ENCODE measurements at places on chromosomes 6 and 20.

DNA sequence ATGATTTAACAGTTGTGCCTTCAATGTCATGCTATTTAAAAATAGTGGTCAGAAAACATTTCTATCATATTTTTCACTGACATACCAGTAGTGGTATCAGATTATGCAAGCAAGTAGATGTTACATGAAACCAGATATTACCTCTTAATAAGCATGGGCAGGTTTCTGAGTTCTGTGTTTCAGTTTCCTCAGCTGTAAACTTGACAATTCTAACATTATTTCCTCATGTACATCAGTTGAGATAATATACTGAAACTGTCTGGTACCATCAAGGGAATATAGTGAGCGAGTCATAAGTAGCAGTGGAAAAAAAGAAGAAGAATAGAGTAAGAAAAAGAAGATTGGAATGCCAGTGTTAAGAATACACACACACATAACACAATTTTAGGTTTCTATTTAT is 477.9 kb upstream of the MANEA start:
- DNase-seq = no peak

DNA sequence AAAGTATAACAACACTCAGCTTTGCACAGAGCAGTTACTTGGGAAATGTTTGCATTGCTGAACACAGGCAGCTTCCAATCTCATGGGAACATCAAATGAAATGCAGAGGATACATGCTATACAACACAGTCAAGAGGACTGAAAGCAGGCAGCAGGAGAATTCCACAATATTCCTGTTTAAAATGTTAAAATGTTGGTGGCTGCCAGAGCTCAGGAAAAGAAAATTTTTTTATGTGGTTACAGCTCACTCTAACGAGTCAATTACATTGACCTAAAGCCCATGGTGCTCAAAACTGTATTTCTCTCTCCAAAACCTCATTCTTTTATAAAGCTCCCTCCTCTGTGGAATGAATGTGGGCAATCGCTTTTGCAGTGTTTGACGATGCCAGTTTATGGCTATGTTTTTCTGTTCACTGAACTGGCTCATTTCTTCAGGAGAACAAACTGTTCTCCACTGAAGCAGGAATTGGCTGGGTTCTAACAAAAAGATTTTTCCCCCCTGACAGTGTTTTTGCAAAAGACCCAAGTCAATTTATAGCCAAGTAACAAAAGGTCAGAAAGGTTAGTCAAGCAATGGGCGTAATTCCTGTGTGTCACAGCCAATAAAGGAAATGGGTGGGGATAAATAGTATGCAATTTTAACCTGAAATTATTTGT is 69.0 kb downstream of the ZHX3 start:
- DNase-seq = no peak

- no peak for DNase-seq
Observed at GRCh38 chr20:36483919-36484808, 57.2 kb upstream of the MYL9 start.

GRCh38 chr20:4787069-4787468 is 65.4 kb downstream of the PRND start:
- no peak for DNase-seq

- no peak for DNase-seq
Observed at GRCh38 chr6:138659998-138660397, 113.6 kb upstream of the CCDC28A start.

DNA sequence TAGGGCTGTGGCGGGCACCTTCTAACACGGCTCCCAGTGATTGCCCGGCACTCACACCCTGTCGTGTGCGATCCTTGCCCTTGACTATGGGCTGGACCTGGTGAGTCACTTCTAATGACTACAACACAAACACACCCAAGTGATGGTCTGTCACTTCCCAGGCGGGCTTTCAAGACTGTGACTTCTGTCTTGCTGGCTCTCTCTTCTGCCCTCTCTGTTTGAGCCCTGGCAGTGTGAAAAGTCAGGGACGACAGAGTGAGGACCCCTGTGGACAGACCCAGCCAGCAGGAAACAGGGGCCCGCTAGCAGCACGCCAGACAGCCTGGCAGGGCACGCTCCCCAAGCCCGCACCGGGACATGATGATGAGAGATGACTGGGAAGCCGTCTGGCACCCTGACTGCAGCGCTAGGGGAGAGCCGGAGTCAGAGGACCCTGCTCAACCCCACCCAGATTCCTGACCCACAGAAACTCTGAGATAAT is 43.0 kb downstream of the KIF16B start:
- DNase-seq = no peak

- DNase-seq = no peak
Observed at GRCh38 chr20:12786276-12786675, 222.5 kb upstream of the SPTLC3 start.

GRCh38 chr20:18154342-18154741 is 16.7 kb downstream of the KAT14 start:
- DNase-seq = no peak

- no peak for DNase-seq
Observed at GRCh38 chr6:134235937-134236751, 81.8 kb downstream of the SGK1 start.

GRCh38 chr6:40671001-40671693 is 84.0 kb upstream of the LRFN2 start:
- no peak for DNase-seq

DNA sequence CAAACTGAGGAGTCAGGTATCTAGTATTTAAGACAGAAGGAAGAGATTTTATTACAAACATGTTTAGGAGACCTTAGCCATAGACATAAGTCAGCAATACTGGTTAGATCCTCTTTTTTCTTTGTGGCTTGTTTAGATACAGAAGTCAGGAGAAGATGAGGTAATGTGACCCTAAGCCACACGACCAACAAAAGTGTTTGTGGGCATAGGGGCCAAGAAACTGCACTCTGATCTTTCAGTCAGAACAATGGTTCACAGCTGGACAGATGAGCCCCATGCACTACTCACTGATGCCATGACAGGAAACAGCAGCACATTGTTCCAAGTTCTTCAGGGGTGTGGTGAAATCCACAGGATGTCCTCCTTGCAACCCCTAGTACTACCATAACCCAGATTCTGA is 238.5 kb upstream of the RAB32 start:
- DNase-seq = no peak

- DNase-seq = no peak
Observed at GRCh38 chr6:37029249-37029971, 24.0 kb downstream of the FGD2 start.

Data from coronary artery (tissue), 2 donors.